ENCODE measurements at places on chromosomes 1 and 21.
A peak's percentile ranks its signal among the peaks of the same experiment; 100 is the strongest.

- DNase-seq = no peak
These were observed 11.5 kb upstream of the DDX59 start for GRCh38 chr1:200681231-200681630.

DNA sequence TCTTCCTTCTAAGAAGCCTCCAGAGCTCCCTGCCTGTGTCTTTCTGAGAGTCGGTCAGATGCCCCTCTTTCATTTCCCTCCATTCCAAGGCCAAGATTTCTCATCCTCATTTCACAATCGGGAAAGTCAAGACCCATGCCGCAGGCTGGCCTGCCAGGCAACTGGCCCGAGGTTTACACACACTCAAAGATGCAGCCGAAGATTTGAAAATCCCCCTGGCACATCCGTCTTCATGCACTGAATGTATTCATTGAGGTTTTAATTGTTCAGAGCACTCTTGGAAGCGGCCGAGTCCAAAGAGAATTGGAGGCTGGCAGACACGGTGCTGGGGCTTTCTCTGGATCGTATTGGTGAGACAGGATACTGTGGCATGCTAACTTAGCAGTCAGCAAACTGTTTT lies 29.1 kb upstream of the SRP9 start:
- DNase-seq = no peak

DNA sequence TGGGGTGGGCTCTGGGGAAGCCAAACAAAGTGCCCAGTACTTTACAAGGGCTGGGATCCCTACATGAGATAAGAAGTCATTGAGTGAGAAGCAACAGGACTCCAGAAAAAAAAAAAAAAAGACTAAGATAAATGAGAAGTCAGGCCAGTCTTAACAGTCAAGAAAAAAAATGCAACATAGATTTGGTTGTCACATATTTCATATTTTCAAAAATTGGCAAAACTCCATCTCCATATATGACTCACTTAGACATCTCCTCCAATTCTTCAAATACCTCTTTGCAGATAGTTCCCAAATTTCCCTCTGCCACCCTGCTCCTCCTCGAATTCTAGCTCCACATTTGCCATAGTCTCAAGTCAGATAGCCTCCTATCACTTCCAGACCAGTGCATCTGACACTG lies 20.9 kb upstream of the SIPA1L2 start:
- no peak for DNase-seq

DNA sequence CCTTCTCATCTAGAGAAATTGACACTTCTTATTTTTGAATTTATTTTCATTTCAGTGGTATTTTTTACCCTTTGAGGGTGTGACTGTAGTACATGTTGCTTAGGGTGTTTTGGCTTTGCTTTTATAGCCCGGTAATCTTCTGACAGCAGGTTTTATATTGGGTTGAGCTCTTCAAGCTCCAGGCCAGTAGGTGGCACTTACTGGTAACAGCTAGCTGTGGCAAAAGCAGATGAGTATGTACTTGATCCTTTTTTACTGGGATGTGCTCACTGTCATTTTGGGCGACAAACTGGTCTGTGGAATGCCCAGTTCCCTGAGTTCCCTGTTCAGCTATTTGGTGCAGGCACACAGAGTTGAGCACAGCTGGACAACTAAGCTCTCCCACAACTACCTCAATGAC lies 916.2 kb upstream of the B3GALT2 start:
- no peak for DNase-seq

- DNase-seq = no peak
These were observed 33.2 kb downstream of the SSBP3 start for GRCh38 chr1:54372978-54373377.

DNA sequence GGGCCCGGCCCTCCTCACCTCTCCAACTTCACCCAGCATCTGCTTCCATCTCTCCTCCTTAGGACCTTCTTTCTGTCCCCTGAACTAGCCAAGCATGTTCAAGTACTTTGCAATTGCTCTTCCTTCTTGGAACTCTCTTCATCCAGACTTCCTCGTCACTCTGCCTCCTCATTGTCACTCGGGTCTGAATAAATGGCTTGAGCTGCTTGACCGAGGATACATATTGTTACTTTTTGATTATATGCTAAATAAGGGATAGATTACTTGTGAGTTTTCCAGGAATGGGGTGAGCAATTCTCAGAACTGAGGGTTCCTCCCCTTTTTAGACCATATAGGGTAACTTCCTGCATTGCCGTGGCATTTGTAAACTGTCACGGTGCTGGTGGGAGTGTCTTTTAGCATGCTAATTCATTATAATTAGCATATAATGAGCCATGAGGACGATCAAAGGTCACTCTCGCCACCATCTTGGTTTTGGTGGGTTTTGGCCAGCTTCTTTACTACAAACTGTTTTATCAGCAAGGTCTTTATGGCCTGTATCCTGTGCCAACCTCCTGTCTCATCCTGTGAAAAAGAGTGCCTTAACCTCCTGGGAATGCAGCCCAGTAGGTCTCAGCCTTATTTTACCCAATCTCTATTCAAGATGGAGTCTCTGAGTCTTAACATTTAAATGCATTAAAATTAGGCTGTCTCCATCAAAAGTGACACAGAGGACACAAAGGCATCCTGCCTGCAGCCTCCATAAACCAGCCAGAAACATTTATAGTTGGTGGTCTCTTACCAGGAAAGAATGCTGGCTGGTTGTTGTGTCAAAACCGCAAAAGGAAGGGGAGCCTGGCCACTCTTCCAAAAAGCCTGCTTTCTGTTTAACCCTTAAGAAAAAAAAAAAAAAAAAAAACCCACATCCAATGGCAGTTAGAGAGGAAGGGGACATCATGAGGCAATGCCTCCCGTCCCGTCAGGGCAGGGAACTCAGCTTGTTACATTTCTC lies 179.3 kb downstream of the KAZN start:
- no peak for DNase-seq

GRCh38 chr1:202349206-202349928 lies 868 bp downstream of the PPP1R12B start:
- DNase-seq = peak; percentile 71

DNA sequence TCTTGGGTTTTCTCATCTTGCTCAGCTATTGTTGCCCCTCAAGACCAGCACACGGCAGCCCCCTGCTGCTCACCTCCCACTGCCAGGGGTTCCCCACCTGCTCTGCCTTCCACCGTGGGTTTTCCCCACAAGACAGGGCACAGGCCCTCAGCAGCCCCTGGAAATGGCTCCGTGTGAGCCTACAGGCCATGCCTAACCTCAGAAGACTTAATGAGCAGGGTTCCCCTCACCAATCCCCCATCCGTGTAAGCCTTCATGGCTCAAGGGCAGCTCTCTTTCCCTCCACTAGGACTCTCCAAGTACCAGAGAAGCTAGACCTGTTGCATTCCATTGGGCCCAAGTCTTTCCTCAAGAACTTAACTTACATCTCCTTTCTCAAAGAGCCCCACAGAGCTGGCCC lies 18.4 kb upstream of the RCAN3 start:
- DNase-seq = no peak

- DNase-seq = no peak
These were observed 29.1 kb upstream of the SLC16A1 start for GRCh38 chr1:112985123-112985522.

GRCh38 chr1:35120458-35121133 lies 41.4 kb downstream of the ZMYM1 start:
- DNase-seq = no peak

DNA sequence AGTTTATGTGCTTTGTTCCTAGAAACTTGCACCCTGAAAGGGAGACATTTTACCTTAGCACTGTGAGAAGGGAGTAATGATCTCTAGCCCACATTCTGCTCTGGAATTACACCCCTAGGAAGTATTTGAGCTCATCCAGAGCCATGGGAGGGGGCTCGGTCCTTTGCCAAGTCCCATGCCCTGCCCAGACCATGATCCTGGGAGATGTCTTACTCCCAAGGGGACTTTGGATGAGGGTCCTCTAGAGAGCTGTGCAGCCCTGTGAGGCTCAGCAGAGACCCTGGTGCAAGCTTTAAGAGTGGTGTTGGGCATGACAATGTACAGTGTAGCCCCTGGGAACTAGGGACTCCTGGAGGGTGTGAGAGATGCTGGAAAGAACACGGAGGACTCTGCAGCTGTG lies 241.4 kb downstream of the HHAT start:
- no peak for DNase-seq

GRCh38 chr1:165632152-165632469 lies 1.1 kb downstream of the MGST3 start:
- DNase-seq = no peak

GRCh38 chr1:203704120-203704519 lies 60.9 kb upstream of the LAX1 start:
- DNase-seq = no peak

GRCh38 chr1:75602486-75602885 lies 8.4 kb downstream of the SLC44A5 start:
- DNase-seq = no peak

GRCh38 chr1:47967864-47968555 lies 29.2 kb downstream of the TRABD2B start:
- no peak for DNase-seq

DNA sequence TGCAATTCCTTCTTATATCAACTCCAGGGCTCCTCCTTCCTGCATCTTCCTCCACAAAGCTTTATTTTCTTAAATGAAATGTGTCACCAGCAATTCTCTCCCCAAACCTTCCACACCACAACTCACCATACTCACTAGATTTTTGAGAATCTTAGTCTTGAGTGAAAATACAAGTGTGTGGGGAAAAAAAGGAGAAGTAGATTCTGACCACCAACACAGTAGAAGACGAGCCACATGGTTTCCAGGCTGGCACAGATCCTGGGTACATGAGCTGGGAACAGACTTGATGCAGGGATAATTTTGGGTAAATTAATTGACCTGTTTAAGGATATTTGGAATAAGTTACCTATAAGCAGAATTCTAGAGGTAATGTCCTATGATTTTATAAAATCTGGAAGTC lies 72.8 kb upstream of the KCNJ15 start:
- DNase-seq = no peak

DNA sequence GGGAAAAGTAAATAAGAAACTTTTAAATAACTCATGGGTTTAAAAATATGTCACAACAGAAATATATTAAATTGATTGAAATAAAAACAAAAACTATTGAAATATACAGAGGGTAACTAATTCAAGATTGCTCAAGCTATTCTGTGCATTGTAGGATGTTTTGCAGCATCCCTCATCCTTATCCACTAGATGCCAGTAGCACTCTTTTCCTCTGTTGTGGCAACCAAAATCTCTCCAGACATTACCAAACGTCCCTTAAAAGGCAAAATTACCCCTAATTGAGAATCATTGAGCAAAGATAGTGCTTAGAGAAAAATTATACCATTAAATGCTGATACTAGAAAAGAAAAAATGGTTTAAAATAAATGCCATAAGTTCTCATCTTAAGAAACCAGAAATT lies 682.6 kb downstream of the RWDD3 start:
- no peak for DNase-seq

- DNase-seq = no peak
These were observed 175.8 kb upstream of the NFIA start for GRCh38 chr1:60906526-60906925.

- DNase-seq = no peak
These were observed 173.4 kb upstream of the RUNX1 start for GRCh38 chr21:35222541-35222941.

DNA sequence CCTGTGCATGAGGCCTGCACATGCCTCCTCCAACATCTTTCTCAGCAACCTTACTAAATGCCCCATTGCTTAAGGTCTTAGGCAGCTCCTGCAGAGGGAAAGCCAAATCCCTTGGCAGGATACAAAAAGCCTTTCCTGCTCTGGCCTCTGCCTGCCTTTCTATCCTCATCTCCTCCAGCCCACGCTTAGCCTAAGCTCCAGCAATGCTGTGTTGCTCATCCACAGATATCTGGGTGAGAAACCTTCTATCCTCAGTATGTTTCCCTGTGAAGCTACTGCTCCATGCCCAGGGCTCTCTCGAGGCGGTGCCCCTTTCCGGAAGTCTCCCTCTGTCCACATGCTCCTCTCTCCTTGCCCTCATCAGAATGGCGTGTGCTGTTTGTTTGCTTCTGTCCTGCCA lies 37.0 kb upstream of the CCSAP start:
- DNase-seq = no peak

- DNase-seq = no peak
These were observed 9.0 kb upstream of the SLC25A34 start for GRCh38 chr1:15727021-15727420.

- peak; percentile 25 for DNase-seq
These were observed 81.2 kb downstream of the KCNN3 start for GRCh38 chr1:154788886-154789285.

DNA sequence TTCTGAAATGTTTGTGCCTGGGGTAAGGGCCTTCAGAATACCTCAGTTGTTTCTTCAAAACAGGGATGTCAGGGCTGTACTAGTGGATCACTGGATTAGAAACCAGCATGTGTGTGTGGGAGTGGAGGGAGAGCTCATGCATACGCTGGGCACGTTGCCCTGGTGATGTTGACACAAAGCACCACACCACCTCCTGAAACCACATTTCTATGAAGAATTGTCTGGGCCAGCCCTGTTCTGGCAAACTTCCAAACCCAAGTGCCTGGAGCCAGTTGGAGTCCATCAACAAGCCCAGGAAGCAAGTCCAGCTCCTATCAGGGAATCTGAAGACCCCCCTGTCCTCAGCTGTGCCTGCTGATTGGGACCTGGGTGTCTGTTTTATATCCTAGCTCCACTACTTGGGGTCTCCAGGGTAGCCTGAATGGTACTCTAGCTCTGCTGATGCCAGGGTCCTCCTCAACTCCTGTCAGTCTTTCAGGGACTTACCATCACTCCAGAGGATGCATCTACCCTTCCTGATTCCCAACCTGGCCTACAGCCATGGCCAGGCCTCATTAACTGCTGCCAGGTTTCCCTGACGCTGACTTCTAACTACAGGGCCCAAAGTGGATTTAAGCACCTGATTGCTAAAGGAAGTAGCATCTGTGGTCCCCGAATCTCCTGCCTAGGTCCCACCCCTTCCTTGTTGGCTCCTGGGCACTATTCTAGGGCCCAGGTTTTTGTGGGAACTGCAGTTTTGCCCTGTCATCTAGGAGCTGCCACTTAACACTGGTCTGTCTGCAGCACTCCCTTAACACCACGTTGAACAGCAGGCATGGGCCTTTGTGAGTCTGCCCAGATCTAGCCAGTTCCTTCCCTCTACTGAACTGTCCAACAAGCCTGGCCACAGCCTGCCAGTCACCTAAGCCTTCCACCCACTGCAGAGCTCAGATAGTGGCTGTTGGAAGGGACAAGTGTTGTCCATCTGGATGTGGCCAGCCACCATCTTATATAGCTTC lies 45.5 kb downstream of the LPAR3 start:
- no peak for DNase-seq

GRCh38 chr1:178774263-178774662 lies 49.2 kb downstream of the RALGPS2 start:
- DNase-seq = no peak

DNA sequence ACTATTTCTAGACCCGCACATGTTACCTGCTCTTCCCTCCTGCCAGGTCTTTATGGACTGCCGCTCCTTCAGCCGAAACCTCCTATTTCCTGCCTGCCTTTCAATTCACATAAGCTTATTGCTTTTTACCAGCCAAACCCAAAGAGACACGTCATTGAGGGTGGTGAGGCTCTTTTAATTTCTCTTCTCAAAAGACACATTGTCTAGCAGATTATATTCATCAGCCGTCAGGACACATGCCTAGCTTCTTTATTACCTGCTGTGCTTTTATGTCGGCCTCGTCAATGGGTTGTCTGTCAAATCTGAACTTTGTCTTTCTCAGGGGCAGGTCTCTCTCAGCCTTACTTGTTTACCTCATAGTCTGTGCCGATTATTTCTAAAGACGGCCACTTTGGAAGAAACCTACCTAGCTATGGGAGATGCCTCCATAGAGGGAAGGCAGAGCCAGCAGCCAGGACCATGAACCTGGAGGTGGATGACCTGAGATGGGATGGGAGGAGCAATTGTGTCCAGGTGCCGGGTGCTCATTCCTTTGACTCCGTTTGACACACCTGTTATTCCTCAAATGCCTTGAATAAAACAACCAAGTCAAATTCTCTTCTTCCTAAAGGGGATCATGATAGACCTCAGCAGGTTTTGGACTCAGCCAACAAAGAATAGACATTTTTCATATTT lies 42.0 kb downstream of the ZBTB18 start:
- DNase-seq = no peak
